Fibroblast of skin of scalp (primary cell): ENCODE measurements at places on chromosomes 16 and 17.

GRCh38 chr17:67211742-67212141 lies 33.3 kb downstream of the HELZ start:
- peak; percentile 36 for DNase-seq

DNA sequence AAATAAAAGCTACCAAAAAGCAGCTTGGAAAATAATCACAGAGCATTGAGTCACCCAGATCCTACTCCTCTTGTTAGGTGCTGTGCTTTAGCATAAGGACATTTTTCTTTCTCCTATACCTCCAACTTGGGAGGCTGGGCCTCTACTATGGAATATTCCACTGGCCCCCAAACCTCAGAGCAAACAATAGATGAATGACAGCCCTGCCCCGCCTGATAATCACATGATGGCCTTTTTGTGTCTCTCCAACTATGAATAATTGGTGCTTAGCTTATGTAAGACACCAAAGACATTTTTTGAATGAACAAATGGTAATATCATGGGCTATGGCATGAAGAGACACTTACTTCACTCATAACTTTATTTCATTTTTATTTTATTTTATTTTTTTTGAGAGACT lies 250.2 kb downstream of the GRIN2A start:
- DNase-seq, result no peak

GRCh38 chr17:59067756-59068155 lies 38.9 kb downstream of the TRIM37 start:
- no peak for DNase-seq

DNA sequence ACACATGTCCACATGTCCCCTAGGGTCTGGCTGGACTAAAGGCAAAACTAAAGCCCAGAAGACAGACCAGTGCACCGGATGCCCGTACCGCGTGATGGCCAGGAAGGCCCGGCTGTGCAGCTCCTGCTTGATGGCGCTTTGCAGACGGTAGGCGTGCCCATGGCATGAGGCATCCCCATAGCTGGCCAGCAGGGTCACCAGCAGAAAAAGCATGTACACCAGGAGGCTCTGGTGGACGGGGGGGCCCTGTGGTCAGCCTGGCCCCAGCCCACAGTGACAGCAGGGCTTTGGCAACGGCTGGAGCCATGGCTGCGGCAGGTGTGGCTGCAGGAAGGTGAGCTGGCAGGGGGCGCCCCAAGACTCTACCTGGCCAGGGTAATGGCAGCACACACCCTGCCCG lies 42.8 kb downstream of the PKD1 start:
- DNase-seq, result no peak

DNA sequence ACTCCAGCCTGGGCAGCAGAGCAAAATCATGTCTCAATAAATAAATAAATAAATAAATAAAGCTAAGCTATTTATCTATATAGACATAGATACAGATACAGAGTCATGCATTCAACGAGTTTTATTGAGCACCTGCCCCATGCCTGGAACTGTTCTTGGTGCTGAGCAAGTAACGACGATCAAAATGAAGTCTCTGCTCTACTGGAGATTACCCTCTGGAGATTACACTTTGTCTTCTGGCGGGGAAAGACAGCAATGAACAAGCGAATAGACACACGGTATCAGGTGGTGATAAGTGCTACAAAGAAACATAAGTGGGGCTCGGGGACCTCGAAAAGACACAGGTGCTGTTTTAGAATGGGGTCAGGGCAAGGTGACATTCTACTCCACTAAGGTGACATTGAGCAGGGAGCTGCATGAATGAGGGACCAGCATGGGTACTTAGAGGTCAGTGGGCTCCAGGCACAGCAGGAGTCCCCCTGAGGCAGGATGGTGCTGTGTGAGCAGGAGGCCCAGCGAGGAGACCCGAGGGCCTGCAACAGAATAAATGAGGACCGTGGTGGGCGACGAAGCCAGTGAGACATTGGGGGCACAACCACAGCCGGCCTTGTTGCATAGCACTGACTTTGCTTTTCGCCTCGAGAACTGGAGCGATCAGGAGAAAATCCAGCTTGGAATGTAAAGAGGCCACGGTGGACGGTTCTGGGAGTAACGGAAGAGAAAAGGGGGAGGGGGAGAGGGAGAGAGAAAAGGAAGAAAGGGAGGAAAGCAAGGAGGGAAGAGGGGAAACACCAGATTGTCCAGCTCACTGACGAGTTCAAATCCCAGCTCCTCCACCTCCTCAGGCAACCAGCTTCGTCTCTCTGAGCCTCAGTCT lies 42.4 kb upstream of the MEAK7 start:
- no peak for DNase-seq

- no peak for DNase-seq
Observed at GRCh38 chr17:16251556-16251955, 34.5 kb downstream of the PIGL start.

DNA sequence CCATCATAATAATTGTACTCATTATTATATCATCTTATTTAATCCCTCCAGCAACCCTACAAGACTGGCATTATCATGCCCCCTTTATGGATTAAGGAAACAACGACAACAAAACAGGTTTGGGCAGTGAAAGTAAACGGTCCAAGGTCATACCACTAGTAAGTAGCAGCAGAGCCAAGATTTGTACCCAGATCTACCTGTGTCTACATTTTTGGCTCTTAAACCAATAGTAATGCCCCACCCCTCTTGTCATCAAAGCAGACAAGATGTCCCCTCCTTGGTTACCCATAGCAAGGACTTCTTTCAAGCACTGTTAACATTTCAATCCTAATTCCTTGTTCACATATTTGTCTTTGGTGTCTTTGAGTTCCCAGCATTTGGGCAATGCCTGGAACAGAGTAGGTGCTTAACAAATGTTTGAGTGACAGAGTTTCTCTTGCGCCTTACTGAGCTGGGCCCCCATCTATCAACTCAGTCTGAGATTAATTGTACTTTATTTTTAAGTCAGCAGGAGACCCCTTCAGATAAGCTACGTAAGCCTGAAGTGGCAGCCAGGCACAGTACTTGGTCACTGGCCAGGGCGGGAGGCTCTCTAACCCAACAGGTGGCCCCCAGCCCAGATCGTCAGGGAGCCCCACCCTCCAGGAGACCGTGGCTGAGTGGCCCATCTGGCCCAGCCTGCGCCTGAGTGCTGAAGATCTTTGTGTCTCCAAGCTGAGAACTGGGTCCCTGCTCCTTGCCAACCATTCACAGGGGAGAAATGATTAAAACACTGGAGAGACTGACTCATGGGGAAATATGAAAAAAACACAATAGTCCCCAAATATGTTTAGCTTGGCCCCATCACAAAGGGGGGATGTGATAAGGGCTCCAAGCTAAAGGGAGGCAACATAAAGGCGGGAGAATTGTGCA lies 75.8 kb downstream of the AXIN2 start:
- DNase-seq, result peak; percentile 73
